ENCODE measurements at places on chromosomes 2 and 18. TPM values are rescaled to one million over a fixed set of nuclear protein-coding genes. Genes with fewer than 3 reads are reported as not detected.

The TXNDC2 gene
- total RNA-seq, result 0.04 TPM

The PIKFYVE gene
- 26.6 TPM for total RNA-seq

The CEBPZOS gene
- total RNA-seq, result 27.2 TPM

The CWC22 gene
- 15.0 TPM for total RNA-seq

The AGXT gene
- total RNA-seq, result 0.13 TPM

The REG3A gene
- total RNA-seq, result not detected

The SMYD1 gene
- total RNA-seq, result 169 TPM

The CYP27C1 gene
- total RNA-seq, result 2.3 TPM

The MCM6 gene
- total RNA-seq, result 14.2 TPM

The CCDC141 gene
- 76.1 TPM for total RNA-seq

The ONECUT2 gene
- 0.35 TPM for total RNA-seq

The GTF2A1L gene
- total RNA-seq, result 3.4 TPM

The NOL4 gene
- 0.09 TPM for total RNA-seq

The CENPA gene
- 4.3 TPM for total RNA-seq

The RUFY4 gene
- total RNA-seq, result 0.27 TPM

The C2orf78 gene
- not detected for total RNA-seq

The VWC2L gene
- total RNA-seq, result not detected

The APCDD1 gene
- 6.3 TPM for total RNA-seq

The TOGARAM2 gene
- 1.2 TPM for total RNA-seq

The GALNT14 gene
- 1.5 TPM for total RNA-seq

The GAREM2 gene
- total RNA-seq, result 2.5 TPM

The LIMS3 gene
- total RNA-seq, result 2.1 TPM

The THSD7B gene
- total RNA-seq, result 0.93 TPM

The COBLL1 gene
- total RNA-seq, result 7.0 TPM

The LIPG gene
- 6.3 TPM for total RNA-seq

The UGT1A10 gene
- total RNA-seq, result not detected

The PRADC1 gene
- 41.0 TPM for total RNA-seq

The SKA1 gene
- total RNA-seq, result 4.4 TPM

The CD302 gene
- total RNA-seq, result 18.1 TPM

The DOK1 gene
- total RNA-seq, result 6.4 TPM

The NCKAP1 gene
- total RNA-seq, result 77.0 TPM

The NETO1 gene
- 0.09 TPM for total RNA-seq

The MC4R gene
- total RNA-seq, result 0.62 TPM

The LRRC30 gene
- total RNA-seq, result 6.5 TPM

The SUCLG1 gene
- 60.2 TPM for total RNA-seq

The KIAA2012 gene
- total RNA-seq, result 0.31 TPM

The GKN2 gene
- not detected for total RNA-seq

The CROCC2 gene
- 0.04 TPM for total RNA-seq

The PKDCC gene
- total RNA-seq, result 147 TPM

The SERPINB12 gene
- 0.62 TPM for total RNA-seq

The ARHGAP25 gene
- total RNA-seq, result 3.1 TPM

The KCNG2 gene
- total RNA-seq, result 0.44 TPM

The CCBE1 gene
- total RNA-seq, result 2.8 TPM

The DSG2 gene
- total RNA-seq, result 2.3 TPM
